ENCODE measurements at places on chromosomes 12 and 14.

DNA sequence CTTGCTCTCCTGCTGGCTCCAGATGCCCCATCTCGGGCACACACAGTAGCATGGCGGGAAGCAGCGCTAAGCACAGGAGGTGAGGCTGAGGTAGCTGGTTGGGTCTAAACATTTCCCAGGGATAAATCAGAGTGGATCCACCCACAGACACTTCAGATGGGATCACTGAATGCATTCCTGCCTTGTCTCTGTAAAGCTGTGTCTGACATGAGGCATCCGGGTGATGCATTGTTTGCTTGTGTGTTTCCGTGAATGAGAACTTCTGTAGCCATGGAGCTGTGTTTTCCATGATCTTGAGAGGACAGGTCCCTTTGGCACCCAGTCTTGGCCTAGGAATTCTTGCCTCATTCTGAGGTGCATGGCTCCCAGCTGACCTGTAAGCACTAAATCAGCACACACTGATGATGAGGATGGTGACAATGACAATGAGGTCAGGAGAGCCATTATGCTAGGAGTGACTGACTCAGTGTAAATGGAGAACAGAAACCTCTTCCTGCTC is 6.7 kb upstream of the KRT75 start:
- no peak for DNase-seq

DNA sequence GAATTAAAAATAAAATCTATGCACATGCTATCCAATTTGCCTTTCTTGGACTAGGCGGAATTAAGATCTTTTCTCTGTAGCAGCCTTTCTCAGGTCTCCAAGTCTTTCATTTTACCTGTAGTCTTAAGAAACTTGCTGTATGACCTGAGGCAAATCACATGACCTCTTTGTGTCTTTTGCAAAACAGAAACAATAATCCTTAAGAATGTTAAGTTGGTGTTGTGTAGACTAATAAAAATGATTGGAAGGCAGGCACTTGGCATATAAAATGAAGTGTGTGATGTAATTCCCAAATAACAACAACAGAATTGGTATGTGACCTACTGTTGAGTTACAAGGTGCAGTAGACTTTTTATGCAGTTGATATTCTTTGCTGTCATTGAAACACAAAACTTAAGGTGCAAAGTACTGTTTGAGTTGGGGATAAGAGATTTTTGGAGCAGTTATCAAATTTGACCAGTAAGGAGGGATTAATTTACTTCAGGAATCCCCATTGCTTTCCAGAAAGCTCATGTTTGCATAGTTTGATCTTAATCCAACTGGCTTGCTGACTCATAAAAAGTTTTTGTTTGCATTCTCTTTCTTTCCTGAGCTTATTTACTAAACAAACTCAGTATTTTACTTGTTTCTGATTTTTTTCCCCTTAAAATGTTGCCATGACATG is 51.4 kb downstream of the SUSD6 start:
- DNase-seq, result no peak

DNA sequence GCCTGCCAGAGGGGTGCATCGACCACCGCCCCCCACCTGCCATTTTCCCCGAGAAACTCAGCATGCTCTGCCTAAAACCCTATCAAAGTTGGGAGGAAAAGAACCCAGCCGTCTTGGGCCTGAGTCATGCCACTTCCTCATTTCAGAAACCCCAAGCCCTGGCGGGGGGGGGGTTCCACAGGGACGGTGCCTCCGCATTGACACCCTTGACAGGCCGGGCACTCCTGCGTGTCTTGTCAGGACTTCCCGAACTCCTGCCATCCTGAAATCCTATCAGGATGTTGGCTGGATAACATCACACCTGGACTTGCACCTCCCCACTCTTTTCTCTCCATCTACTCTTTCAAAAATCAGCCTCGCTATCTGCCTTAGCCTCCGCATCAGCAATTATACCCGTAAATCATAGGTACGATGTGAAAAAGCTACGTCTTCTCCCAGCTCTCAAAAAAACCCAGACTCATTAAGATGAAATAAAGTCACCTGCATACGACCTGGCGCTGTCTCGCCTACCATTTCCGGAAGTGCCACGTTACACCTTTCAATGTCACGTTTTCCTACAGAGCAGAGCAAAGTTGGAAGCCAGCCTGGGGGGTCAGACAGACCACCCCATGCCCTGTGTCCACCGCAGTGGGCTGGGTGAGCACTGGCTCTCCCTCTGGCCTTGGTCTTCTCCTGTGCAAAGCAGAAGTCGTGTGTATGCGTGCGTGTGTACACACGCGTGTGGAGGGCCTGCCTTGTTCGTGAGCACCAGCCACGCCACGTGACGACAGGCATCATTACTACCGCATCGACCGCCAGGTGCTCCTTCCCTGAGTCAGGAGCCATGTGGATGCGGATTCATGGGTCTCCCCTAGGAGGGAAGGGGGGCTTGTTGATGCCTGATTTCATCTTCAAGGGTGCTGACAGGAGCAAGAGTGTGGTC is 96.7 kb downstream of the RFLNA start:
- DNase-seq, result no peak

DNA sequence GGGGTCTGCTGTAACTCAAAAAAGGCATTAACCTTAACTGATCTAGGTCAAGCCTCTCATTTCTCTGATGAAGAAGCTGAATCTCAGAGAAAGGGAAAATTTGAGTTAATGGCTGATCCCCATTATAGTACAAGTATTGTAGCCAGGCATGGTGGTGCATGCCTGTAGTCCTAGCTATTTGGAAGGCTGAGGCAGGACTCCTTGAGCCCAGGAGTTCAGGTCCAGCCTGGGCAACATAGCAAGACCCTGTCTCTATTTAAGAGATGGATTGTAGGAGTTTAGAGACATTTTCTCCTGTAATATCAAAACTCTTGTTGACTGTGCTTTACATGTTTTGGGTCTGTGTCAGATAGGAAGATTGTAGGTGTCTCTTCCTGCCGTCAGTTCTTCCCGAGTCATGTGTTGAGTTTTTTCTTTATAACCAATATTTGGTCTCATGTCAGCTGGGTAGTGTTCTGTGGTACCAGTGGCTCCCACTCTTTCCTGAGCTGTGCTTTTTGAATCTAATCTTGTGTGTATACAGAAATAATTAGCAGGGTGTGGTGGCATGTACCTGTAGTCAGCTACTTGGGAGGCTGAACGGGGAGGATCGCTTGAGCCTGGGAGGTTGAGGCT is 8.6 kb downstream of the COPZ1 start:
- DNase-seq, result no peak

GRCh38 chr12:47413806-47414205 is 292.0 kb downstream of the RPAP3 start:
- no peak for DNase-seq
